Activated CD8-positive, alpha-beta memory T cell treated with anti-CD3 and anti-CD28 coated beads for 1 hour (primary cell): ENCODE measurements at places on chromosomes 7 and 10.

- DNase-seq, result no peak
Measured at GRCh38 chr7:128321044-128321422, 22.7 kb downstream of the RBM28 start.

DNA sequence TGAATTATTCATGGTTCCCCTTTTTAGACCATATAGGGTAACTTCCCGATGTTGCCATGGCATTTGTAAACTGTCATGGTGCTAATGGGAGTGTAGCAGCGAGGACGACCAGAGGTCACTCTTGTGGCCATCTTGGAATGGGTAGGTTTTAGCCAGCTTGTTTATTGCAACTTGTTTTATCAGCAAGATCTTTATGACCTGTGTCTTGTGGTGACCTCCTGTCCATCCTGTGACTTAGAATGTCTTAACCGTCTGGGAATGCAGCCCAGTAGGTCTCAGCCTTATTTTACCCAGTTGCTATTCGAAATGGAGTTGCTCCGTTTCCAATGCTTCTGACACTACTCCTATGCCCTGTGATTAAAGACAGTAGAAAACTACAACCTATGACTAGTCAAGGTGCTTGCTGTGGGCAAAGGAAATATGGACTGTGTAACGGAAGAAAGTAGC lies 18.8 kb upstream of the PAXIP1 start:
- no peak for DNase-seq

- DNase-seq, result no peak
Measured at GRCh38 chr10:76509446-76509845, 1078.0 kb downstream of the LRMDA start.

- no peak for DNase-seq
Measured at GRCh38 chr10:97811958-97812357, 37.7 kb upstream of the GOLGA7B start.

GRCh38 chr7:142603870-142604448 lies 145.3 kb upstream of the PRSS1 start:
- DNase-seq, result peak; percentile 17

- no peak for DNase-seq
Measured at GRCh38 chr10:67050415-67050814, 124.6 kb downstream of the LRRTM3 start.

DNA sequence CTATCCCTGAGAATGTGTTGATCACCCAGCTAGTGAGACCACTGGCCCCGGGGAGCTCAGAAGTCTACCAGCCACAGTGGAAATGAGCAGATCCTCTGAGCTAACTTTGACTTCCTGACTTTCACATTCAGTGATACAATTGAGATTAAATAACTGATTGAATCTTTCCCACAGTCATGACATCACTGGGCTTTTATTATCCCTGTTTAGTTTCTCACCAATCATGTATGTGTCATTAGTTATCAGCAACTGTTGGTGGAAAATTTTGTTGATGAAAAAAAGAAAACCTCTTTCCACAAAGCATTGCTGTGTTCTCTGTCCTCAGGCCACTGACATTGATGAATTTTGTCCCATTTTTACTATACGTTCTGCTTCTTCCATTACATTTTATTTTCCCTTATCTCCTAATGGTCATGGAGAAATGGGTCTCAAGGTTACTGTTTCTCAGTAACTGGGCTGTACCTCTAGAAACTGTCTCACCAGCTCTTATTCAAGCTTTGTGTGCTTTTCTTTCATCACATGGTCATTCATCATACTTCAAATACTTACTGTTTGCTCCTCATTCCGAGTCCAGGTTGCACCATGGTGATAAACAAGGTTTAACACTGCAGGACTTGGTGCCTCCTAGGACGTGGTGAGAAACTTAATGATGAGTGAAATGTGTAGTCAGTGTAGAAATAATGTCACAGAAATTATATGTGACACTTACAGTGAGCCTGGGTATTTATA lies 304.7 kb downstream of the CDK14 start:
- DNase-seq, result no peak

DNA sequence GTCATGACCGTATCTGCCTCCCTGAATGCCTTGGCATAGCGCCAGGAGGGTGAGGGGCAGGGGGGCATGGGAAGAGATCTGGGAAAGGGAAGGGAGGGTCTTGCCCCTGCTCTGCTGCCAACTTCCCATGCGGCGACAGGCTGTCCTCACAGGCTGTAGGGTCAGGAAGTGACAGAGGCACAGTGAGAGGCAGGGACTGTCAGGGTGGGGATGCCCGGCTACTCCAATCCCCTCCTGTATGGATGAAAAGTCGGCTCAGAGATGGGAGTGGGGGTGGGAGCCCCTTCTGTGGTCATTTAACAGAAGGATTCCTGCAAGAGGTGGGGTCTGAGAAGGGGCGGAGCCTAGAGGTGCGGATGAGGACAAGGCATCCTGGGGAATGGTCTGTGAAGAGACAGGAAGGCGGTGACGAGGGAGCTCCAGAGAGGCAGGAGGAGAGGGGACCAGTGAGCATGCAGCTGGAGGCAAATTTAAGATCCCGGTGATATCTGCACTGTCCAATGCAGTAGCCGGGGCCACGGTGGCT lies 20.8 kb upstream of the UNC5B start:
- no peak for DNase-seq

DNA sequence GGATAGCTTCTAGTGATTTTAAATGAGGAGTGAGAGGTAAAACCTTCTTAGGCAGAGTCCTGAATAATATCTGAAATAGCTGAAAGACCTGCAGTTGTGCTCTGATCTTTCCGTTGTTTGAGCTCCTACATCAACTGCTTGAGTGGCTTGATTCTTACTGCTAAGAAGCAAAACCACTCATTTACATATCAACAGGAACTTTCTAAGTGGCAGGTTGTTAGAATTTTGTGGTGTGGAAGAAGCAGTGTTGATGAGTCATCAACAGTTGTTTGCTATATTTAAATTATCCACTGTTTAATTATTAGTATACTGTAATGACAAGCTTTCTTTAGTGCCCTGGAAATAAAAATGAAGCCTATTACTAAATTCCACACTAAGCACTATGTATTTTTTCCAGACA lies 689.5 kb downstream of the DNAJB9 start:
- no peak for DNase-seq

DNA sequence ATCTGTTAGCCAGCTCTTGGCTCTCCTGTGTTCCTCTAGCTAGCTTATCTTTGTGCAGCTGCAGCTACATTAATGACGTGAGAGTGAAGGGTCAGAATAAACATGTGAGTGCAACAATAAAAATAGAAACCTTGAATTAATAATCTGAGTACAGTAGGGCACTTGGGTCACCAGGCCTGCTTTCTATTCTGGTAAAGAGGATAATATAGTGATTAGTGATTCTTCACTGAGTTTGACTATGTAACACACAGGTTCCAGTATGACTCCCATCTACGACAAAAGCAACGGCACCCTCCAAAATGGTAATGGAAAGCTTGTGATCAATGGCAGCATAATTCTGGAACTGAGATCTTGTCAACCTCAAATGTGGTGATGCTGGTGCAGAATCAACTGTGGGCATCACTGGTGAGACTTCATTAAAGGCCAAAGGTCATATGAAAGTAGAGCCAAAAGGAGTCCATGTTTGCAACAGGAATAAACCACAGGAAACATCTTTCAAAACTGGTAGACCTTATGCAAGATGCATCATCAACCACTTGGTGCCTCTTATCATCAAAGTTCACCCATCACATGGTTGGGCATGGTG lies 77.6 kb downstream of the NRBF2 start:
- DNase-seq, result no peak

GRCh38 chr7:51090411-51090810 lies 226.2 kb downstream of the COBL start:
- DNase-seq, result no peak

GRCh38 chr7:134355927-134356326 lies 39.2 kb upstream of the SLC35B4 start:
- DNase-seq, result no peak

DNA sequence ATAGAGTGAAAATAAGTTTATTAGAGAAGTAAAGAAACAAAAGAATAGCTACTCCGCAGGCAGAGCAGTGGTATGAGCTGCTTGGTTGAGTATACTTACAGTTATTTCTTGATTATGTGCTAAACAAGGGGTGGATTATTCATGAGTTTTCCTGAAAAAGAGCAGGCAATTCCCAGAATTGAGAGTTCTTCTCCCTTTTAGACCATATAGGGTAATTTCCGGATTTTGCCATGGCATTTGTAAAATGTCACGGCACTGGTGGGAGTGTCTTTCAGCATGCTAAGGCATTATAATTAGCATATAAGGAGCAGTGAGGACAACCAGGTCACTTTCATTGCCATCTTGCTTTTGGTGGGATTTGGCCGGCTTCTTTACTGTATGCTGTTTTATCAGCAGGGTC lies 25.7 kb upstream of the GALNT17 start:
- no peak for DNase-seq

DNA sequence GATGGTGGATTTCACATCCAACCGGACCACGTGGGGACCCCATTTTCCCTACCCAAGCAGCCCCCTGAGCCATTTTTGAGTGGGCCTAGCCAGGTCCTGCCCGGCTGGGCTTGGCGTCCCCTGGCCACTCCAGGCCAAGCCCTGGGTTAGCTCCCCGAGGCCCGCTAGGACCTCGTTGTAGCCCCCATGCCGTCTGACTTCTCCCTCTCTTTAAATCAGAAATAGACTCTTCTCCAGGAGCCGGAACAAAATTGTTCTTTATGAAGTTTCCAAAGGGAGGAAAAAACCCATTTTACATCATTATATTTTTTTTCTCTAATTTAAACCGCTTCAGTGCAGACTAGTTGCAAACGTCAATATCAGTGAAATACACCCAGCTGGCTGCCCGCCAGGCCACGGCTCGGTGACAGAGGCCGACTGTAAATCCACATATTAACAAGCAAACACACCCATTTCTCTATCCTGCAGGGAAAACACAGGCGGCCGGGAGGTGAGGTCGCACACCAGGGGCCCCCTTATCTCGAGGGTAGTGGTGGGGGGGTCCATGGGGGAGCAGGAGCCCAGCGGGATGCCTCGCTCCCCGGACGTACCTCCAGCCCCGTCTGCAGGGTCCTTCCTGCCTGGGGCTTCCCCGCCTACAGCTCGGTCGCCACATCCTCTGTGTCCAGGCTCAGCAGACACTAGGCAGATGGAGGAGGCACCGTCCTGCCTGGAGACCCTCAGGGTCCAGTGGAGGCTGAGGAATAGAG lies 72.7 kb downstream of the ELFN1 start:
- DNase-seq, result peak; percentile 14

DNA sequence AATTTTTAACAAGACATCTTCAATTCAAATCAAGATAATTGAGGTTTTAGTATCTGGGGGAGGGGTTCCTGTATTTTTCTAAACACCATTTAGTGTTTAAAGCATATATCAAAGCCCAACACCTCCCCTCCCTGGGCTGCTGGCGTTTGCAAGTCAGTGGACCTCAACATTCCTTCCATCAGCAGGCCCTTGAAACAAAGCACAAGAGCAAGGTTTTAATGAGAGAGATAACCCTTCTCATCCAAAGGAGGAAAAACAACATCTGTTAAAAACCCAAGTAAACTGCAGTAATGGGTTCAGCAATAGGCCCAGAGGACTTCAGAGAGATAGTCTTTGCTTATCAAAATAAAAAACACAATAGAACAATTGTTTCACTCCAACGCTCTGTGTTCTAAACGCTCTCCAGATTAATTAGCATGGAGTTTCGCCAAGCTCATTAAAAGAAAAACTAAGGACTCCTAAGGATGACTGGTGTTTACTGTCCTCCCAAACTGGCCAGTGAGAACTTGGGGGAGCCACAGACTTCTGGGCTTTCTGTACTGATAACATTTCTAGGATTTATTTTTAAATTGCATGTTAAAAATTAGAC lies 2.5 kb downstream of the JCAD start:
- no peak for DNase-seq

DNA sequence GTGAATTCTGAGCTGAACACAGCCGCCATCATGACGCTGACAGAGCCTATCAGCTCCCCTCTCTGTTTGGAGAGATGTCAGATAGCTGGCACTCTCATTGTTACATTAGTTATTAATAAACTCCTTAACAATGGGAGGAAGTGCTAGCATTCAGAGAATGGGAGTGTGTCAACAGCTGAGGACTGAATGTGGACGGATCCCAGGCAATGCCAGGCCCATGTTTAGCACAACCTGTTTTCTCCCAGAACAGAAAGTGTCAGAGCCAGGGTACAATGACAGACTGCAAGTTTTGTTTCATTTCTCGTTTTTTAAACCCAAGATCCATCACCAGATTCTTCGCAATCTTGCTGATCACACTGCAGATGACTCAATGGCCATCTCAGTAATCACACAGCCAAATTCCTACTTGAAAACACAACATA lies 99.6 kb downstream of the PRPF18 start:
- no peak for DNase-seq

DNA sequence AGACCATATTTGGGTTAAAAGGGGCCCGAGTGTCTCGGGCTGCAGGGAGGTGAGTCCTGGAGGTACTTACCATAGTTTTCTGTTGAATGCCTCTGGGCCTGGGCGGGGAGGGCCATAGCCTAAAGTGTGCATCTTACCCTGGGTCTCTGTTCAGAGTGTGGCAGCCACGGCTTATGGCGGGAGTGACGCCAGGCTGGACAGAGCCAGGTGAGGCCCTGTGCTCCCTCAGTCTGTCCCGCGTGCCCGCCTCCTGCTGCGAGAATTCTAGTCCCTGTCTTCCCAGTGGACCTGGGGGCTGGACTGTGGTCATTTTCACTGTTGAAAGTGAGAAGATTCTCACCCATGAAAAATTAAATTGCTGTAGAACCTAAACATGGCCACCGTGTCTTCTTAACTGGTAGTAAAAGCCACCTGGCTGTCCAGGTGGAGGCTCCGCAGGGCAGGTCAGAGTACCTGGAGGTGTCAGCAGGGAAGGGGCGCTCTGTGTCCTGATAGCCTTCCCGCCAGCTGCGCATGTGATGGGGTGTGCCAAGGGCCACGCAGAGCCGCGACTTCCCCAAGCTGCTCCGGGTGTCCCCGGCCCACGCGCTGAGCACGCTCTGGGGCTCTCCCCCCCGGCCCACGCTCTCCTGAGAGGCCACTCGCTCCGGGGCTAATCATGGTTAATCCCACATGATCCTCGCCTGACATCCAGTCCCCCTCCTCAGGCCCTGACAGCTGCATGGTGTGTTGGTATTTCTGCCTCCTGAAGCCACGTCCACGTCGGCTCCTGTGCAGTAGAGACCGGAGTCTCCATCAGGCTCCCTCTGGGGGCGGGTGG lies 20.3 kb downstream of the INPP5A start:
- DNase-seq, result no peak

DNA sequence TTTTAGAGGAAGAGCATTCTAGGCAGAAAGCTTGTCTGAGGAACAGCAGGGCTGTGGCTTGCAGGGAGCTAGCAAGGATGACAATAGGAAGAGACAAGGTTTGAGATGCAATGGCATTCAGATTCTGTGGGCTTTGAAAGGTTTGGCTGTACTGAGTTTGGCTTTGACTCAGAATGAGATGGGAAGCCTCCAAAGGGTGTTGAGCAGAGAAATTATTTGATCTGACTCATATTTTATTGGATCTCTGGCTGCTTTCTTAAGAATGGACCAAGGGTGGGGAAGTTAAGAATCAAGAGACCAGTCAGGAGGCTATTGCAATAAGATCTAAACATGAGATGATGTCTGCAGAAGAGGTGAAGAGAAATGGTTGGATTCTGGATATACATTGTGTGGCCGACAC lies 273.2 kb downstream of the CDK14 start:
- no peak for DNase-seq

DNA sequence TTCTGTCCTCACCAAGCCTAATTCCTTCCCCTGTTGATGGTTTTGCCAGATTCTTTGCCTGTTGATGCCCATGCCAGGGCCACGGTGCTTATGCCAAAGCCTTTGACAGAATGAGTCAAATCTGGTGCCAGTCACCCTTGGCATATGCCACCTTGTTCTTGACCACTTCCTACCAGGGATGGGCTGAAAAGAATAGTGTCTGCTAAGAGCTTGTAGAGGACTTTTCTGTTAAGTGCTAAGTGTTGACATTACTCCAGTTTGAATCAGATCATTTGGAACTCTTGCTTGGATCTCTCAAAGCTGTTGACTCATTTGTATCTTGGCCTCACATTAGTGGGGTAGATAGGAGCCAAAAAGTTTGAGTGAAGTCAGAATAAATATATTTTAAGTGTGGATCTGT lies 661.2 kb downstream of the AUTS2 start:
- DNase-seq, result no peak
